ENCODE measurements at places on chromosomes 12 and 14.

GRCh38 chr12:69575346-69575745 is 9.9 kb upstream of the CCT2 start:
- no peak for DNase-seq

GRCh38 chr12:96473394-96474093 is 15.8 kb upstream of the CFAP54 start:
- DNase-seq: no peak

GRCh38 chr12:104249898-104250297 is 34.3 kb downstream of the TXNRD1 start:
- no peak for DNase-seq

DNA sequence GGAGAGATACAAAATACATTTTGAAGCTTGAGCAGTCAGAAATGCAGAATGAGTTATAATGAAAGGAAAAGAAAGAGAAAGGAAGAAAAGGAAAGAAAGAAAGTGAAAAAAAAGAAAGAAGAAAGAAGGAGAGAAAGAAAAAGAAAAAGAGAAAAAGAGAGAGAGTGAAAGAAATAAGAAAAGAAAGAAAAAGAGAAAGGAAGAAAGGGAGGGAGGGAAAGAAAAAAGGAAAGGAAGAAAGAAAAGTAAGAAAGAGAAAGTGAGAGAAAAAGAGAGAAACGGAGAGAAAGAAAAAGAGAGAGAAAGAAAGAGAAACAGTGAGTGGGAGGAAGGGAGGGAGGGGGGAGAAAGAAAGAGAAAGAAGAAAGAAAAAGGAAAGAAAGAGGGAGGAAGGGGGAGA is 549.9 kb downstream of the GALC start:
- no peak for DNase-seq

- no peak for DNase-seq
Observed at GRCh38 chr12:1003600-1004271, 12.7 kb downstream of the ERC1 start.

GRCh38 chr12:95838125-95838524 is 20.6 kb upstream of the SNRPF start:
- DNase-seq: no peak

DNA sequence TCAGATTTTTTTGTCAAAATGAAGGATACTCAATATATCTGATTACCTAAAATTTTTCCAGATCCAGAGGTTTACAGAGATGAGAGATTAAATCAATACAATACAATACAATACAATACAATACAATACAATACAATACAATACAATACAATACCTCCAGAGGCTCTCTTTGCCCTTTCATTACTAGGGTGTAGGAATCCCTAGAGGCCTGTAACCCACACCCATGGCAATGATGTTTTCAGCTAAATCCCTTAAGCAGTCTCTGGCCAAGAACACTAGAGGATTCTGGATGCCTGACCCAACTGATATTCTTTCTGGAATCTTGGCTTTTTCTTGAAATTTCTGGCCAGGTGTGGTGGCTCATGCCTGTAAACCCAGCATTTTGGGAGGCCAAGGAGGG is 23.7 kb upstream of the AEBP2 start:
- no peak for DNase-seq

DNA sequence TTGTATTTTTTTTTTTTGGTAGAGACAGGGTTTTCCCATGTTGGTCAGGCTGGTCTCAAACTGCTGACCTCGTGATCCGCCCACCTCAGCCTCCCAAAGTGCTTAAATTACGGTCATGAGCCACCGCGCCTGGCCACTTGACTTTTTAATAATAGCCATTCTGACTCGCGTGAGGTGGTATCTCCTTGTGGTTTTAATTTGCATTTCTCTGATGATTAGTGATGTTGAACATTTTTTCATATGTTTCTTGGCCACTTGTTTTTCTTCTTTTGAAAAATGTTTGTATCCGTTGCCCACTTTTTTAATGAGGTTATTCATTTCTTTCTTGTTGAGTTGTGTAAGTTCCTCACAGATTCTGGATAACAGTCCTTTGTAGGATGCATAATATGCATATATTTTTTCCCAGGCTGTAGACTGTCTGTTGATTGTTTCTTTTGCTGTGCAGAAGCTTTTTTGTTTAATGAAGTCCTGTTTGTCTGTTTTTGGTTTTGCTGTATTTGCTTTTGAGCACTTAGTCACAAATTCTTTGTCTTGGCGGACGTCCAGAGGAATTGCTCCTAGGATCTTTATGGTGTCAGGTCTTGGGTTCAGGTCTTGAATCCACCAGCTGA is 10.3 kb upstream of the PGAM5 start:
- DNase-seq: no peak

GRCh38 chr12:130545475-130545874 is 170.6 kb downstream of the RIMBP2 start:
- DNase-seq: no peak

DNA sequence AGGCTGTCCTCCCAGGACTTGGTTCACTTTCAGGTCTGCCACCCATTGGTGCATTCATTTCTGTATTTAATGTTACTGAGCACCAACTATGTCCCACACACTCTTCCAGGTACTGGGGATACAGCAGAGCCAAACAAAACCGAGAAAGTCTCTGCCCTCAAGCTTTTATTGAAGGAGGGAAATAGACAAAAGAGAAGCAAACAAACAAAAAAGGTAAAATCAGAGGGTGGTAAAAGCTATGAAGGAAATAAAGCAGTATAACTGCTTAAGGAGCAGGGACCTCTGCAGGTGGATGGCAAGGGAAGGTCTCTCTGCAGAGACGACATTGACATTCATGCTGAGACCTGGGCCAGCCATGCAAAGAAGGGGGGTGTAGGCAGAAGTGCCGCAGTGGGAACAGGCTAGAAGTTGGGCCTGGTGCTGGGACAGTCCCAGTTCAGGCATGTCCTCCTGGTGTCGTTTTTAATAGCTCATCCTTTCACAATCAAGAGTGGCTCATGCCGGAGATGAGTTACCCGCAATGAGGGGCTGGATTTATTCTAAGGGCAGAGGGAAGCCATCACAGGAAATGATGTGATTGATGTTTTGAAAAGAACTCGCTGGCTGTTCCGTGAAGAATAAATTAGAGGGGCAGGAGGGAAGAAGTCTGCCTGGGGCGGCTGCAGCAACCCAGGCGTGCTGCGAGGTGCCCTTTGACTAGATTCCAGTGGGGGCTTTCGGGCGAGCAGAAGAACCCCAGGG is 72.8 kb downstream of the IRF2BPL start:
- DNase-seq: no peak

DNA sequence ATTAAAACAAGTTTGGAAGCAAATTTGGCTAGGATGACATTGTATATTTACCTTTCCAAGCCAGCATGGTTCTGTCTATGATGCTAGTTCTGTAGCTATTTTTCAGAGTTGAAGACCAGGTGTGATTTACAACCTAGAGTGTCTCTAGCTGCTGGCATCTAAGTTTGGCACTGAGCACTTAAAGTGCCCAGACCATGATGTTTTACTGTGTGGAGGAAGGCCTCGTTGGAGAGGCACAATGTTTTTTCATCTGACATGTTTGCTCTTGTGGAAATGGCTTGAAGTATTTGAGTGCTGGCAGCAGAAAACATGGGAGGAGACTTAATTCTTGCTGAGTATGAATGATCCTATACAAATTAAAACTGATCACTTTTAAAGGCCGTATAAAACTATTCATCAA is 13.0 kb upstream of the C12orf71 start:
- DNase-seq: no peak

- DNase-seq: no peak
Observed at GRCh38 chr14:57362361-57362760, 28.0 kb upstream of the NAA30 start.

GRCh38 chr14:103225062-103225461 is 101.8 kb downstream of the TNFAIP2 start:
- no peak for DNase-seq

GRCh38 chr12:11762723-11763326 is 113.4 kb downstream of the ETV6 start:
- no peak for DNase-seq

DNA sequence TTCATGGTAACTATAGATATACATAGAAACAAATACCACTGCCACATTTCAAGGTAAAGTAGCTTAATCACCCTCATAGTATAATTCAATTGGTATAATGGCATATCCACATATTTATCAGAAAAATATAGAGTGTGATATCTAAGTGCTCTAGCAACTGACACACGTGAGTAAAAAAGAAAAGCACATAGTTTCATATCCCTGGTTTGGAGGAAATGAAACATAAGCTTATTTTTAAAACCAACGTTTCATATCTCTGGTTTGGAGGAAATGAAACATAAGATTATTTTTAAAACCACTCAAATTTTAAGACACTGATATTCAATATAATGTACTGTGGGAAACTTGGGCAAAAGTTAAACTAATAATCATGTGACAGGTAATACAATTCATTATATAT is 2.1 kb downstream of the OR6C70 start:
- no peak for DNase-seq

GRCh38 chr14:95896498-95897135 is 20.0 kb downstream of the TUNAR start:
- no peak for DNase-seq

DNA sequence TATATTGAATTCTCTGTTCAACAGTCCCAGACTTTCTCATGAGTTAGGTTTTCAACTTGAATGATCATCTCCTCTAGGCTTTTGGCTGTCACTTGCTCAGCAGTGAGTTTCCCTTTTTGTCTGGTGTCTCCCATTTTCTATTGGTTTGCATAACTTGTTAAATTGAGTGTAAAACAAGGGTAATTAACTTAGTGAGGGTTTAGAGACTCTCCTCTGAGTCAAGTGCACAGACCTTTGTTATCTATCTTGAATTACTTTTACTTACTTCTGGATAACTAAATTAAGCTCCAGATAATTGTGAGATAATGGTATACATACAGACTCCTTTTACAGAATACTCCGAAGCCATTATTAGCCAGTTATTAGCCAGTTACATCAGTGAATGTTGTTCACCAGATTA is 22.0 kb downstream of the MLXIP start:
- DNase-seq: no peak

DNA sequence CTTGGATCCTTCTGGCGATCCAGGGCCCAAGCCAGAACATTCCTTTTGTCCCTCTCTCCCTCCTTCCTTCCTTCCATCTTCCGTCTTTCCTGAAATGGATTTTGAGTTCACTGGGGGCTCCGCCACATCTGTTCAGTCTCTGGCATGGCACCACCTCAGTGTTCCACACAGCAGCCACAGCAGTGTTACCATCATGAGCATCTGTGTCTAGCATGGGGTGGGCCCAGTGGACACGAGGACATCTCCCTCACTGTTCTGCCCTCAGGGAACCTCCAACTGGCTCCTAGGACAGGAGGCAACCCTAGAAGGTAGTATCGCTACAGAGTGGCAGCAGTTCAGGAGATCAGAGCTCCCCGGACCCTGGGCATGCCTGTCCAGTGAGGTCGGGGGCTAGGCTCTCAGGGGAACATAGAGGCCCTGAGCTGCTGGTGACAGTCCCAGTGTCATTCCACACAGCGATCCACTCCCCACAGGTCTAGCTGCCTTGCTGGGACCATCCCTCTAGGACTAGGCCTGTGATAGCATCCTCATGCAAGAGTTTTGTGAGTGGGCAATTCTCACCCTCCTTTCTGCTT is 59.0 kb downstream of the GALNT16 start:
- DNase-seq: peak; percentile 40

DNA sequence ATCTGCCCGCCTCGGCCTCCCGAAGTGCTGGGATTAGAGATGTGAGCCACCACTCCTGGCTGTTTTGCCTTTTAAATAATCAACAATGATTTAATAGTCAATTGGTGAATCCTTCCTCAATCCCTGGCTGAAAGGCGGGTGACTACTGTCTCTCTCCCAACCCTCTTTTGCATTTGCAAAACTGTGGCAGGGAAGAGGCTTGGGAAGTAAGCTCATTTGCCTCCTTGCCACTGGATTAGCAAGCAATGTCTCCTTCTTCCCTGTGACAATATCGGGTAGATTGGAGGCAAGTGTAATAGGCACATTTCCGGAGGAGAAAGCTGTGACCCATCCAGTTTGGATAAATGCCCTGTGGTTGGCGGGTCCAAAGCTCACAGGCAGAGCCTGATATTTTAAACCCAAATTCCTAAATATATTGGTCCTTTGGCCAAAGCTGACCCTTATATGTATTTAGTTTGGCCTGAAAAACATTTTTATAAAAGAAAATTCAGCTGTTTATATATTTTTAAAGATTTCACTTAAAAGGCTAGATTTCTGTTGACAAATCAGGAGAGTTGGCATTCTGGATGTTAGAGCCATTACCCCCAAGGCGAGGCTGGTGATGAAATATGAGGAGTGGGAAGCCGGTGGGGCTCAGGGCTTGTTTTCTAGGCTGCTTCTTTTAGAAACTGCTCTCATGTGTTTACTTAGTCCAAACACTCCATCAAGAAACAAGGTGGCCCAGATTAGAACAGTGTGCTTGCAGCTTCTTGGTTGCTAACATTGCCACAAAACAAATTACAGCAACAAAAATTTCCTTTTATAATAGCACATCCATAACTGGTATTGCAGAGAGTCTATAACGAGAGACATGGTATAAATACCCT is 646.9 kb upstream of the TMEM132C start:
- no peak for DNase-seq

GRCh38 chr12:1534748-1535147 is 59.6 kb downstream of the FBXL14 start:
- DNase-seq: no peak

DNA sequence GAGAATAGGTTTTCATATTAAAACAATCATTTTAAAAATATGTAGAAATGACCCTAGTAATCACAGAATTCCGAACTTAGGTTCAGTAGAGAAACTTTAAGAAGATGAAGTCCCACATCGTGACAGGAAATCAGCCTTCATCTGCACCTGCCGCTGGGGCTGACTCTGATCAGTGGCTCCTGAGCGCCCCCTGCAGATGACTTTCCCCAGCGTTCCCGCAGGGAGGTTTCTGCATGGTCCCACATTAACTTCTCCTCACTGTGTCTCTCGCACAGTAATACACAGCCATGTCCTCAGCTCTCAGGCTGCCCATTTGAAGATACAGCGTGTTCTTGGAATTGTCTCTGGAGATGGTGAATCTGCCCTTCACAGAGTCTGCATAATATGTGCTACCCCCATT is 1131.1 kb downstream of the TMEM121 start:
- no peak for DNase-seq

DNA sequence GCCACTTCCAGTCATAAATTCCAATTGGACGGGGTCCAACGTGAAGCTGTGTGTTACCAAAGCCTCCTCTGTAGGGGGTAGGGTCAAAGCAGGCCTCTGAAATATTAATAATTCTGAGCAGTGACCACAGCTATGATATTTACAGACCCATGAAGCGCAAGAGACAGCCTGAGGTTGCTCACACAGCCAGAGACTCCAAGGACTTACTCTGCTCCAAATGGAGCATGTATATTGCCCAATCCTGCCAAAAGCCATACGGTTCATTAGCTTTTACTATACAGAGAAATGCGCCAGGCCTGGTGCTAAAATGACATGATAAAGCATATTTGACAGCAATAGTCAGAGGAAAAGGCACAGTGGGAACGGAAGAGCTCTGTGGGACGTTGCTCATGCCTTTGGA is 151.3 kb downstream of the PAH start:
- no peak for DNase-seq

GRCh38 chr14:62253171-62253570 is 491.0 kb downstream of the SNAPC1 start:
- DNase-seq: no peak
